CD4-positive, alpha-beta T cell (primary cell): ENCODE measurements at places on chromosomes 6 and 20.

DNA sequence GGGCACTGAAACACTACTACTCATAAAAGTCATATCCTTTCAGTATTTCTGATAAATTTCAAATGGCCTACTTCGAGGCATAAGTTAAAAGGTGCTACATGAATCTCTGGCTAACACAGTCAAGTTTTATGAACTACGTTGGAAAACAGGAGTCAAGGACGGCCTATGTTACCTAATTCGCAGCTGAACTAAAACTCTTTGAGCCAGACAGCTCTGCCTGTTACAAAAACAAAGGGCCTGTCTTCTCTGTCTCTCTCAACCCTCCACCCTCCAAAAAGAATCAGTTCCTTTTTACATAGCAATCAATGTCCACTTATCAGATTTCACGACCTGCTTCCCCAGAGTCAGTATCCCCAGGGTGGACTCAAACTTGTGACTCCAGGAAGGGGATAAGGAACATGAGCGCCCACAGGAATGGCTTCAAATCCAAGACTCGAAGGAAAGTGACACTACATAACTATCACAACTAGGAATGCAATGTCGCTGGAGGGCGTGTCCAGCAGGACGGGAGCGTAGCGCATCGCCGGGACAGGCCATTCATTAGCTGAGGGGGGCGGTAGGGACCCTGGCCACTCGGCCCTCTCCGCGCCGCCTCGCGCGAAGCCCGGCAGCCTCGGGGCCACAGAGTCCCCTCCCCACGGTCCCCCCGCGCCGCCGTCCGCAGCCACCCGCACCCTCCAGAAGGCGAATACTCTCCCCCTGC is 591 bp downstream of the IBTK start:
- DNase-seq: no peak

- DNase-seq: no peak
Observed at GRCh38 chr6:45988635-45989034, 27.0 kb downstream of the CLIC5 start.

- no peak for DNase-seq
Observed at GRCh38 chr6:220721-221475, 71.4 kb upstream of the DUSP22 start.

- no peak for DNase-seq
Observed at GRCh38 chr6:21284166-21284565, 309.4 kb upstream of the SOX4 start.

DNA sequence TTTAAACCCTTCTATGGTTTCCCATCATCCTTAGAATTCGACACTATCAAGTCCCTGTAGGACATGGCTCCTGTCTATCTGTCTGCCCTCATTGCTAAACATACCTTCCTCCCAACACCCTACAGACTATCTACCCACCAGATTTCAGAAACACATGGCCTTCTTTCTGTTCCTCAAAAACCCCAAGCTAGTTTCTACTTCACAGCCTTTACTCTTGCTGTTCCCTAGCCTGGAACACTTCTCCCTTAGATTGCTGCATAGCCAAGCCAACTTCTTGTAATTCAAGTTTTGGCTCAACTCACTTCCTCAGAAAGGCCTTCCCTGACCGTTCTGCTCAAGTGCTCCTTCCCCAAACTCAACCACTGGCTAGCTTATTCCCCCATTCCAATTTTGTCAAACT is 156.2 kb downstream of the BTBD9 start:
- DNase-seq: no peak

DNA sequence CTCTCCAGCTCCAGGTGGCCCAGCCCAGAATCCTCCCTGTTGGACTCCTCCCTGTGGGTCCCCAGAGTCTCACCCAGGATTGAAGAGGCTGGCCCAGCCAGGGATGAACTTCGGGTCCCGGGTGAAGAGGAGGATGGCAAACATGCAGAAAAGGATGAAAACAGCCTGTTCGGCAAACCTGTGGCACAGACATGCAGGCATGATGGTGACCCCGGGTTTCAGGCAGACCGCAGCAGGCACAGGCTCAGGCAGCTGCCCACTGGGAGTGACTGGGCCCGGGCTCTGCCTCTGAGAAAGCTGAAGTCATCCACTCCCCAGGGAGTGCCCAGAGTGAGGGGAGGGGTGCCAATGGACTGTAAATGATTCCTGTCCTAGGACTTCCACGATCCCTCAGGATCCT is 37.5 kb upstream of the OCSTAMP start:
- no peak for DNase-seq

DNA sequence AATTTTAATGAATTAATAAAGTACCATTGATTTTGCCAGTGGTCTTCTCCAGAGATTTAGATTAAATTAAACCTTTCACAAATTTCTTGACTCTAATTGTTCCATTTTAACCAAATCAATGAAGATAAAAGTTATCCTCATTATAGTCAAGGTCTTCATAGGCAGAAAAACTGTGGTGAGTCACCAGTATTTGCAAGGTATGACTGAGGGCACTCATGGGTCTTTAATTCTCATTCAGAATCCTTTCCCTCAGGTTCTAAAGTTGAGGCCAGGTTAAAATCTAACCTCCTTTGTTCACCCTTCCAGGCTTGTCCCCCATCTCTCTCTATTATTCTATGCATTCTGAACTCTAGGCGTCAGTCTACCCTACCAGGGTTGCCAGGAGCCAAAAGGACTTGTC is 93.9 kb downstream of the JAG1 start:
- no peak for DNase-seq

GRCh38 chr20:43322851-43323250 is 133.1 kb upstream of the PTPRT start:
- DNase-seq: no peak

DNA sequence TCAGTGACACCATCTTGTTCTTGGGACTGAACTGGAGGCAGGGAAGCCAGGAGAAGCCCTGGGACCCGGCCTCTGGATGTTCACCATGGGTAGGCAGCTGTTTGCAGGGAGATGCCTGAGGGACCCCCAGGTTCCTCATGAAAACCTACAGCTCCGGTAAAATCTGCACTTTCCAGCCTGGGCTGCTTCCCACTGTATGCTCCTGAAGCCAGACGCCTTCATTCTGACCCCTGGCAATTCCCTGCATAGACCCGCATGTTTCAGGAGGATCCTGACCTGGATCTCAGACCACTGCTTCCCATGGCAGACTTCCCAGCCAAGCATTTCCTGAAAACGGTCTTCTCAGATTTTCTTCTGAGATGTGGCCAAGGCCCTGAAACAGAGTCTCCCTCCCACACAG is 306.7 kb downstream of the PREX1 start:
- DNase-seq: no peak

- DNase-seq: no peak
Observed at GRCh38 chr6:14670806-14671205, 553.2 kb downstream of the CD83 start.

- no peak for DNase-seq
Observed at GRCh38 chr20:62234339-62234738, 4.0 kb upstream of the OSBPL2 start.

DNA sequence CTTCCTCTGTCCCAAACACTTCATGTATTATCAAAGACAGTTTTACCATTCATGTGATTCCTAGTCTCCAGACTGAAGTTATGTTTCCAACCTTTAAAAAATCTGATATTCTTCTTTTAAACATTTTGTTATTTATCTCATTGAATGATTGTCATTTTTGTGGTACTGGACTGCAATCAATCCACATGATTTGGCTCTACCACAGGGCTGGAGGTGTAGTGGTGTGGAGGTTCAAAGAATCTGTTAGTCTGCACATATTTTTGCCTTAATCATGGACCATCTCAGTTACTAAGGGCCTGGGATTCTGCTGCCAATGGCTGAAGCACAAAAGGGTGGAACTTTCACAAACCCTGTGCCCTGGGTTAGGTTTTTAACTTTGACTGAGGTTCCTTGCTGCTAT is 164.1 kb upstream of the JAG1 start:
- DNase-seq: no peak

- DNase-seq: no peak
Observed at GRCh38 chr6:24099181-24099580, 26.8 kb upstream of the NRSN1 start.

DNA sequence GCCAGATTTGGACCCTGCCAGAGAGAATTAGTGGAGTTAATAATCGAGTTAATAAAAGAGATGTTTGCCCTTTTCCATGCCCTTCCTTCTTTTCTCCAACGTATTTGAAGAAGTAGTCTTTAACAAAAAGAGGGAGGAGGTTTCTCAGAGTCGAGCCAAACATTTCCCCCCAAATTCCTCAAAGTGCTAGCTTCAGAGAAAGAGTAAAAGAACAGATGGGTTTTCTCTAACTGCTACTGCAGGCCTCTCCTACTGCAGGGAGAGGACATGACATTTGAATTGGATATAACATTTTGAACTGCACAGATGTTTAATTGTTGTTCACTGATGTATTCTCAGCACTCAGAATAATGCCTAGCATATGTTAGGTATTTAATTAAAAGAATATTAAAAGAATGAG is 25.5 kb downstream of the RWDD2A start:
- DNase-seq: no peak

- no peak for DNase-seq
Observed at GRCh38 chr6:157921685-157922367, 59.8 kb upstream of the SYNJ2 start.
